Glutamatergic neuron (in vitro differentiated cells): ENCODE measurements at places on chromosomes 12 and 14.

GRCh38 chr12:1853716-1854115, 33.4 kb downstream of the LRTM2 start:
- peak; percentile 1 for DNase-seq

DNA sequence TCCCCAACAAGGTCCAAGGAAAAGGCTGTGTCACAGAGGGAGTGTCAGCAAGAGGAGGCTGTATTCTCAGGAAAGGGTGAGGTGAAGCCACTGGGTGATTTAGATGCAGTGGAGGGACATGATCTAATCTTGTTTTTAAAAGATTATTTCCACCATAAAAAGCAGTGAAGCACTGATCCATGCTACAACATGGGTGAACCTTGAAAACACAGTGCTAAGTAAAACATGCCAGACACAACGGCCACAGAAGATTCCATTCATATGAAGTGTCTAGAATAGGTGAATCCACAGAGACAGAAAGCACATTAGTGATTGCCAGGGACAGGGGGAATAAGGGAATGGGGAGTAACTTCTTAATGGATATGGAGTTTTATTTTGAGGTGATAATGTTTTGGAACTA, 12.8 kb downstream of the RITA1 start:
- DNase-seq: no peak

GRCh38 chr12:115817389-115817788, 460.1 kb downstream of the MED13L start:
- DNase-seq: no peak

DNA sequence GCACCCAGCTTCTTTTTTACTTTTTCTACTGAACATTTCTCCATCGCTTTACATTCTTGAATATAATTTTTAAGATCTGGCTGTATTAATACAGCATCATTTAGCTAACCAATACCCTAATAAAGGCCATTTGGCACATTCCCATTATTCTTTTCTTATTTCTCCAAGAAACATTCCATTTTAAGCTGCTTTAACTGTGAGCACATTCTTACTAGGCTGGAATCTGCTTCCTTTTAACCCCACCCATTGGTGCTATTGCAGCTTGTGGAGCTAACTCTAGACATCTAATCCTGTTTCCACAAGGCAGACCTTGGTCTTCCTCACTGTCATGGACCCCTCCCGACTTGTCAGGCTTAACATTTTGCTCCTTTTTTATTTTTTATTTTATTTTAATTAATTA, 15.2 kb downstream of the CALM1 start:
- no peak for DNase-seq

DNA sequence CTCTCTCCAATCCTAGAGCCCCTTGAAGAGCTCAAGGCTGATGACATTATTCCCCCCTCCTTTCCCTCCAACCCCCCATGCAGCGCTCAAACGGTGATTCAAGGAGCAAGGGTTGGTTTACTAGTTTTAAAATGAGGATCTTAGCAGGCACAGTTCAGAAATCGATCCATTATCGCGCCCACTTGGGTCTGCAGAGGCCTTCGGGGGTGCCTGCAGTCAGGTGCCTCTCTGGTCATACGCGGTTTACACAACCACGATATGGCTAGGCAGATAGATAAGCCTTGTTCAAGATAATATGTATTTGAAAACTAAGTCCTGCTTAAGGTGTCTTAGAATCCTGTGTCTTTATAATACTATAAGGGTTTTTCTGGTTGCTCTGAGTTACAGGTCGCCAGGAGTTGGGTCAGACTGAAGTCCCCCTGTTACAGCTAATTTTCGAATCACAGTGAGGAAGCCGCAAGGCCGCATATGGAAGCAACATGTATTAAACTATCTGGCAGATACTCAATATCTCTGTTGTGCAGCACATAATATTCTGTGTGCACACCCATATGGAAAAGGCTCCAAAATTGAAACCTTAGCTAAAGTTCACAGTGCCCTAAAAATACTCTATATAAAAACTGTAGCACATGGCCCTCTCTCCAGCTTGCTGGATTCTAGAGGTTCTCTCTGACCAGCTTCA, 10.0 kb downstream of the BHLHE41 start:
- no peak for DNase-seq

GRCh38 chr14:91336093-91336450, 81.5 kb downstream of the CCDC88C start:
- DNase-seq: no peak

- peak; percentile 70 for DNase-seq
These were observed 636 bp downstream of the FBXO33 start for GRCh38 chr14:39431416-39432178.

- DNase-seq: no peak
These were observed 100.8 kb downstream of the PPHLN1 start for GRCh38 chr12:42426746-42427145.
